Prostate gland (tissue), 2 donors: ENCODE measurements at places on chromosomes 1 and 21. TPM values are rescaled to one million over a fixed set of nuclear protein-coding genes. Genes with fewer than 3 reads are reported as not detected.
A peak's percentile ranks its signal among the peaks of the same experiment; 100 is the strongest.

- no peak overlapping the region for H3K4me3 ChIP-seq
- H3K36me3 ChIP-seq: no peaks in the 10 kb centered on the region
- H3K4me1 ChIP-seq: no peaks in the 10 kb centered on the region
- no peaks in the 10 kb centered on the region for H3K27me3 ChIP-seq
- H3K27ac ChIP-seq: no peak overlapping the region
- DNase-seq: no peak
These were observed 27.7 kb downstream of the TEX35 start for GRCh38 chr1:178540646-178541045.

GRCh38 chr1:94871031-94871430 lies 50.9 kb downstream of the SLC44A3 start:
- H3K36me3 ChIP-seq: no peaks in the 10 kb centered on the region
- DNase-seq: no peak
- H3K27me3 ChIP-seq: no peaks in the 10 kb centered on the region
- no peak overlapping the region for H3K4me3 ChIP-seq
- H3K4me1 ChIP-seq: peaks cover 13% of the 10 kb centered on the region

DNA sequence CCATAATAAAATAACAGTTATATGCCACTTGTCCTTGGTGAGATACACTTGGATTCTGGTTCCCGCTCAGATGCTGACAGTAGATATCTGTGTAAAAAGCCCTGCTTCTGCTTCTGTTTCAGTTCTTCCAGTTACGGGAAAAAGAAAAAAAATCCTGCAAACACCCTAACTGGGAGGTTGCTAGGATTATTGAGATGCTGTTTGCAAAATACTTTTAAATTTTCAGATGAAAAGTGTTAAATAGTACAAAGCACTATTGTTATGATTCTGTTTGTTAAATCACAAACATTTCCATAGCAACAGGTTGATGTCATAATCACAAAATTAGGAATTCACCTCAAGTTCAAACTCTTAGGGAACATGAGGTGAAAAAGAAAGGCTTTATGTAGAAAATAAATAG lies 232.3 kb downstream of the HMCN1 start:
- H3K27ac ChIP-seq: no peak overlapping the region
- no peaks in the 10 kb centered on the region for H3K4me1 ChIP-seq
- H3K36me3 ChIP-seq: no peaks in the 10 kb centered on the region
- DNase-seq: no peak
- no peaks in the 10 kb centered on the region for H3K27me3 ChIP-seq

DNA sequence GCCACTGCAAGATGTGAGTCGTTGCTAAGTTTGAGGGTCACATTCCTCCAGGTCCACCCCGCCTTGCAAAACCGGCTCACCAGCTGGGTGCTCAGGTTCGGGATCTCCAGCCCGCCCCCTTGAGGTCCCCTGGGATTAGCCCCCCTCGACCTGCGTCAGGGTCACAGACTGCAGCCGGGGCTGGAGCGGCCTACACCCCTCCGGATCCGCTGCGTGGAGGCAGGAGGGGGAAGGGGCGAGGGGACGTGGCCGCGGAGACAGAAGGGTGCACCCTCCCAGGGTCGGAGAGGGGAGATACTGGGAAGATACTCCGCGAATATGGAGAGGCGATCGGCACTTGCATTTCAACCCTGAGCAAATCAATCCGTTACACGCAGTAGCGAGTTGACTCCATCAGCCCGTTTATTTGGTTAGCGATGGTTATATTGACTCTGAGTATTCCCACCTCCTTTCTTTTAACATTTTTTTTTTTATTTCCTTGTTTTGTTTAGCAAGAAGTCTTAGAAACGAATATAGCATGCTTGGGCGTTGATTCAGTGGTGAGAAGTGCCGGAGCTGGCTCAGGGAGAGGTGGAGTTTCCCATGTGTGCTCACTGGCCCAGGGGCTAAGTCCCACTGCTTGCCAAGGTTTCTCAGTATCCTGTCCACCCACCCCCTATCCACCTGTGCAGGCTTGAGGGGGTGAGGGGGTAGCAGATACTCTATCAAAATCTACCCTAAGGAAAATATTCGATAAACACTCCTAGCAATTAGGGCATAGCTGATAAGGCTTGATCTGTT lies 997 bp downstream of the IFNAR2 start:
- H3K4me1 ChIP-seq: no peaks in the 10 kb centered on the region
- H3K27me3 ChIP-seq: no peaks in the 10 kb centered on the region
- DNase-seq: peak; percentile 36

DNA sequence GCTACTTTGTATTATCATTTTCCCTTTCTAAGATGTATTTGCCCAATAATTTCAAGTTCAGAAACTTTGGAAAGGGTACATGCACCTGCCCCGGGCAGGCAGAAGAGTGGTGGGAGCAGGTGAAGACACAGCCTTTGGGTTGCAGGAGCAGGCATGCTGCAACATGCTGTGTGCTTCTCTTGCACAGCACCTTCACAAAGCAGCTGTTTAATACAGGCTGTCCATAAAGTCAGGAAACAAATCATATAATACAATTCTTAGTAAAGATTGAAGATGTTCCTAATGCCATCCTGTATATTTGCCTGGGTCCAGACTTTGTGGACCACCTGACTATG lies 182.9 kb downstream of the ZNF281 start:
- H3K27ac ChIP-seq: no peak overlapping the region
- H3K4me3 ChIP-seq: no peak overlapping the region
- peaks cover 2% of the 10 kb centered on the region for H3K27me3 ChIP-seq

- no peak overlapping the region for H3K27ac ChIP-seq
- H3K27me3 ChIP-seq: no peaks in the 10 kb centered on the region
- H3K4me1 ChIP-seq: no peaks in the 10 kb centered on the region
- H3K4me3 ChIP-seq: no peak overlapping the region
- no peaks in the 10 kb centered on the region for H3K36me3 ChIP-seq
These were observed 92.1 kb downstream of the SYF2 start for GRCh38 chr1:25140073-25140797.

DNA sequence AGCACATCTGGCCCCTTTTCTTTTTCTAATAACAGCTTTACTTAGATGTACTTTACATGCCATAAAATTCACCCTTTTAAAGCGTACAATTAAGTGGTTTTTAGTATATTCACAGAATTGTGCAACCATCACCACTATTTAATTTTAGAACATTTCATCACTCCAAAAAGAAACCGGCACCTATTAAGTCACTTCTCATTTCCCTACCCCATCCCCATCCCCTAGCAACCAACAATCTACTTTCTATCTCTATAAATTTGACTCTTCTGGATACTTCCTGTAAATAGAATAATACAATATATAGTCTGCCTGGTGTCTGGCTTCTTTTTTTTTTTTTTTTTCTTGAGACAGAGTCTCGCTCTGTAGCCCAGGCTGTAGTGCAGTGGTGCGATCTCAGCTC lies 59.5 kb upstream of the ENAH start:
- H3K4me3 ChIP-seq: no peak overlapping the region
- no peaks in the 10 kb centered on the region for H3K27me3 ChIP-seq

The AGBL4 gene
- total RNA-seq: 2.7 TPM
